Neural cell (in vitro differentiated cells): ENCODE measurements at places on chromosomes 16 and 17. TPM values are rescaled to one million over a fixed set of nuclear protein-coding genes. Genes with fewer than 3 reads are reported as not detected.

The CTRB1 gene
- 1.2 TPM in 1 of 2 replicates, not detected in the other for polyA plus RNA-seq

The TNFSF13 gene
- polyA plus RNA-seq, result 0.15 TPM in 1 of 2 replicates, not detected in the other

The MYH8 gene
- 3.0 and 3.7 TPM in 2 replicates for polyA plus RNA-seq

The TBC1D26 gene
- polyA plus RNA-seq, result 4.1 and 7.5 TPM in 2 replicates

The RAB26 gene
- polyA plus RNA-seq, result 2.7 and 4.9 TPM in 2 replicates
